H7 (cell line): ENCODE measurements at places on chromosomes 16 and 17. TPM values are rescaled to one million over a fixed set of nuclear protein-coding genes. Genes with fewer than 3 reads are reported as not detected.

Gene ZSCAN10
- total RNA-seq, result 217 and 238 TPM in 2 replicates

Gene GPRC5B
- 66.0 and 76.7 TPM in 2 replicates for total RNA-seq

Gene MARVELD3
- 3.4 and 3.8 TPM in 2 replicates for total RNA-seq

DNA sequence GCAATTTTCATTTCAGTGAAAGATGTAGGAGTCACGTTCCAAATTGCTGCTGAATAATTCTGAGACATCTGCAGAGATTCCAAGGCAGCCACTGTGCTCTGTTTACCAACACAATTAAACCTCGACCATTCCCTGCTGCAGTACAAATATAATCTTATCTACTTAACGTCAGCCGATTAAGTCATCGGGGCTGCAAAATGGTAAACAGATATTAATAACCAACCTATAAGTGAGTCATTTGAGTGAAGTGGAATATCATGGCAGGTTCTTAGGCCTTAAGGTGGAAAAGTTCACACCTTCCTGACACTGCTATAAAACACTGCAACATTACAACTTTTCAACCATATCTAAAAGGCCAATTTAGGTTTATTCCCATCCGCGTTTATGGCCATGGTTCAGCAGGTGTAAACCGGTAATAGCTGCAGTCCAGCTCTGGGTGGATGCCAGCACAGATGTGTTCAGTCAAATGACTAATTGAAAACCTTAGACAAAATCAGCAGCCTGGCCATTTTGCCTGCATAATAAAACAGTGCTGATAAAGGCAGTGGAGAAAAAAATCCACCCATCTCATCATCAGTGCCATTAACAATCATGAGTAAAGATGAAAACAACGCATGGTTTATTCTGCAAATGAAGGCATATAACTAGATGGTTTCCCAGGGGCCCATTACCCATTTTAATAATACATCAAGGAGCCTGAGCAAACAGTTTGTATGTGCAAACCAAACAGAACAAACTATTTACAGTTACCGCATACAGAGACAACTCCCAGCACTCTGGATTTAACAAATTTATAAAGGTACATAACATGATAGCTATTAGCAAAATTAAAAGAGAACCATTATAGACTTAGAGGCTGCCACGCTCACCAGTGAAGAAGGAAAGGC lies 202.9 kb upstream of the IRX3 start:
- DNase-seq, result no peak

- no peak for DNase-seq
Measured at GRCh38 chr17:2459917-2460271, 51.8 kb downstream of the METTL16 start.

DNA sequence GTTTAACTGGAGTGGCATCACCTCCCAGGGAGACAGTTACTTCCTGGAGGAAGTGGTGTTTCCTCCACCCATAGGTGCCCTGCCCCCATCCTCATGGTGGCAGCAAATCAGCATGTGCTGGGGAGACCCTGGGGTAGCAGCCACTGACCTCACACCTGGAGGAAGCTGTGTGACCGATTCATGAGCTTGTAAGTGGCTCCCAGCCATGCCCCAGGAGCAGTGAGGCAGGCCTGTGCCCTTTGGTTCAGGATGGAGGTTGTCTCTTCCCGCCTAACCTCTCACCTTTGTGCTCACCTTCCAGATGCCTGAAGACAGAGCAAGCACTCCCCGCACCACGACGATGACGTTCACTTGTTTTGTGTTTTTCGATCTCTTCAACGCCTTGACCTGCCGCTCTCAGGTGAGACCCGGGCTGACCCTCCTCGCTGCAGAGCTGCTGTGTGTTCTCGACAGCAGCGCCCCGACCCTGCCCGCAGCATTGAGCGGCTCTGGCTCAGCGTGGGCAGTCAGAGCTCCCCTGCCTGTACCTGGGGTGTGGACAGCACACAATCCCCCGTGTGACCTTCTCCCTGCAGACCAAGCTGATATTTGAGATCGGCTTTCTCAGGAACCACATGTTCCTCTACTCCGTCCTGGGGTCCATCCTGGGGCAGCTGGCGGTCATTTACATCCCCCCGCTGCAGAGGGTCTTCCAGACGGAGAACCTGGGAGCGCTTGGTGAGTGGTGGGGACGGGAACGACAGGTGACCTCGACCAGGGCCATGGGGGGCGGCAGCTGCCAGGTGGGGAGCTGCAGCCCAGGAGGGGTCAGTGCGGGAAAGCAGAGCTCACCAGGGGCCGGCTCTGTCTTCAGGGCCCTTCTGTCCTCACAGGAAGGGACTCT lies 42.8 kb downstream of the MEAK7 start:
- no peak for DNase-seq
